ENCODE measurements at places on chromosomes 5 and 9. TPM values are rescaled to one million over a fixed set of nuclear protein-coding genes. Genes with fewer than 3 reads are reported as not detected.

DNA sequence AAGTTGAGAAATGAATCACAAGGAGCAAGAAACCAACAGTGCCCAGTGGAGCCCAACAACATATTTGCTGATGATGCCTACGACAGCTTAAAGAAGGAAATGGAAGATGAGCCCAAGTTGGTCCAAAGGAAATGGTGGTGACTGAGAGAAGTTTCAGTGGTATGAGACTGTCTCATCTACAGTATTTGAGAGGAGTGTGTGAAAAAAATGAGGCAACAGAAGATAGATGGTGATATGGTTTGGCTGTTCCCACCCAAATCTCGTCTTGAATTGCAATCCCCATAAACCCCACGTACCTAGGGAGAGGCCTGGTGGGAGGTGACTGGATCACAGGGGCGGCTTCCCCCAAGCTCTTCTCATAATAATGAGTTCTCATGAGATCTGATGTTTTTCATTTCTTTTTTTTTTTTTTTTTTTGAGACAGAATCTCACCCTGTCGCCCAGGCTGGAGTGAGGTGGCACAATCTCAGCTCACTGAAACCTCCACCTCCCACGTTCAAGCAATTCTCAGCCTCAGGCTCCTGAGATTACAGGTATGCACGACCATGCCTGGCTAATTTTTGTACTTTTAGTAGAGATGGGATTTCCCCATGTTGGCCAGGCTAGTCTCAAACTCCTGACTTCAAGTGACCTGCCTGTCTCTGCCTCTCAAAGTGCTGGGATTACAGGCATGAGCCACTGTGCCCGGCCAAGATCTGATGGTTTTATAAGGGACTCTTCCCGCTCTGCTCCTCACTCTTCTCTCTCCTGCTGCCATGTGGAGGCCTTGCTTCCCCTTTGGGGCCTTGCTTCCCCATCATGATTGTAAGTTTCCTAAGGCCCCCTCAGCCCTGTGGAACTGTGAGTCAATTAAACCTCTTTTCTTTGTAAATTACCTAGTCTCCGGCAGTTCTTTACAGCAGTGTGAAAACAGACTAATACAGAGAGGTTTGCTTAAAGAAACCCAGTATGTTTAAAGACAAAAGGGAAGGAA, 30.2 kb downstream of the EFCAB9 start:
- no peak for DNase-seq
- H3K27me3 ChIP-seq = no peaks in the 10 kb centered on the region
- no peaks in the 10 kb centered on the region for H3K36me3 ChIP-seq
- H3K4me3 ChIP-seq = no peak overlapping the region
- H3K27ac ChIP-seq = no peak overlapping the region
- H3K4me1 ChIP-seq = no peaks in the 10 kb centered on the region

DNA sequence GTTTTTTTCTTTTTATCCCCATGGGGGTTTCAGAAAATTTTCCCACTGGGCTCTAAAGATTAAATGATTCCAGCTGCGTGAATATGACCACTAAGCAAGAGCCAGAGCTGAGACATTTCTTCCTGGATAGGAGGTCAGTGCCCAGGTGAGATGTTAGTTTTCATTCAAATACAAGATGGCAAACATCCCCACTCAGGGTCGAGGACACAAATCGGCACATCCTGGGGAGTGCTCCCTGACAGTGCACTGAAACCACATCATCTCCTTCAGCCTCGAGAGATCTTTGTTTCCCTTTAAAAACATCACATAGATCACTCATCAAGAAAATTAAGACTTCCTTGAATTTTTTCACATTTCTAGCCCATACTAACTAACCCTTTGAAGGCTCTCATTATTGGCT, 273.2 kb upstream of the PANK3 start:
- DNase-seq = no peak
- no peaks in the 10 kb centered on the region for H3K36me3 ChIP-seq
- no peaks in the 10 kb centered on the region for H3K4me1 ChIP-seq

GRCh38 chr9:5593904-5594303, 35.0 kb upstream of the RIC1 start:
- no peaks in the 10 kb centered on the region for H3K27me3 ChIP-seq
- no peaks in the 10 kb centered on the region for H3K36me3 ChIP-seq
- no peak overlapping the region for H3K4me3 ChIP-seq
- H3K27ac ChIP-seq = no peak overlapping the region

- H3K36me3 ChIP-seq = no peaks in the 10 kb centered on the region
- peaks cover 5% of the 10 kb centered on the region for H3K27me3 ChIP-seq
- no peak overlapping the region for H3K4me3 ChIP-seq
- no peaks in the 10 kb centered on the region for H3K4me1 ChIP-seq
- H3K27ac ChIP-seq = no peak overlapping the region
- no peak for DNase-seq
Measured at GRCh38 chr5:1137567-1138444, 25.9 kb upstream of the SLC12A7 start.

TMEM215 gene
- total RNA-seq = not detected

DNA sequence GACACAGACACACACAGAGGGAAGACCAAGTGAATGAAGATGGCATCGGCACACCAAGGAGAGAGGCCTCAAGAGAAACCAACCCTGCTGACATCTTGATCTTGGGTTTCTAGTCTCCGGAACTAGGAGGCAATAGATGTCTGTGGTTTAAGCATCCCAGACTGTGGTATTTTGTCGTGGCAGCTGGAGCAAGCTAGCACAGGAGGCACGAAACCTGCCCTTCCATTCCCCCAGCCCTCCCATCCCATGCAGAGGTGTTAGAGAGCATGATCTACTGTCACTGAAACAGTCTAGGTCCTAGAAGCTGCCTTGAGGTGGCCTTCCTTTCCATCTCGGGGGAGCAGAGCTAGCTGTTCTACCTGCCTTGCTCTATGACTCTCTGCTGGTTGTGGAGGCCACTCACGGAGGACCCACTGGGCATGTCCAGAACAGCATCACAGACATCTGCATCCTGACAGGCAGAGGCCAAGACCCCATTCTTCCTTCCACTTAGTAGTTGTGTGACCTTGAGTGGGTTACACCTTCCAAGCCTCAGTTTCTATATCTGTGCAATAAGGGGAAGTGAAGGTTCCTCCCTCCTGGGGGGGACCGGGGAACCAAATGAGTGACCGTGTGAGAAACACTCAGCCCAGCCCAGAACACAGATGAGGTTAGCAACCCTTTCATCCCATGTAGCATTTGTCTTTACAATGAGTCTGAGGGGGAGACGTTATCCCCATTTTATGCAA, 134.3 kb upstream of the BOD1 start:
- H3K27me3 ChIP-seq = no peaks in the 10 kb centered on the region

FYB1 gene
- 1.8 TPM for total RNA-seq

ZNF782 gene
- 3.2 TPM for total RNA-seq

DNA sequence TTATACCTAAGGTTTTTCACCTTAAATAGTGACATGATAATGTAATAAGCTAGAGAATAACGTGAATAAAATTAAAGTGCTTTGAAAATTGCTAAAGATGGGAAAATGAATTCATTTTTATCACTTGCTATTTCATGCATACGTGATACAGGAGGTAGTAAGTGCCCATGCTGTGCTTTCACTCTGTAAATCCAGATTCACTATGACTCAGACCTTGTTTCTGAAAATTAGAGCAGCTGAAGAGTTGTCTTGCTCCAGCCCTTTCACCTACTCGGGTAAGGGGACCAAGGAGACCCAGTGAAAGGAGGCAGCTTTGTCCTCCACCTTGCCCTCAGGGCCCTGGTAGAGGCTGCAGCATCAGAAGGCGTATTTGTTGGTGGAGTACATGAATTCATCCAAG, 87.9 kb downstream of the ANKH start:
- no peaks in the 10 kb centered on the region for H3K27me3 ChIP-seq
- H3K4me3 ChIP-seq = no peak overlapping the region
- H3K27ac ChIP-seq = no peak overlapping the region
- H3K36me3 ChIP-seq = no peaks in the 10 kb centered on the region
- DNase-seq = no peak

DMRT2 gene
- 0.52 TPM for total RNA-seq

SH3GL2 gene
- total RNA-seq = not detected

- no peaks in the 10 kb centered on the region for H3K36me3 ChIP-seq
- H3K4me3 ChIP-seq = no peak overlapping the region
- no peak overlapping the region for H3K27ac ChIP-seq
- DNase-seq = no peak
- no peaks in the 10 kb centered on the region for H3K4me1 ChIP-seq
Measured at GRCh38 chr9:69621730-69622460, 50.3 kb downstream of the APBA1 start.

GRCh38 chr5:110087829-110088228, 398.1 kb downstream of the MAN2A1 start:
- no peaks in the 10 kb centered on the region for H3K4me1 ChIP-seq
- DNase-seq = no peak
- no peaks in the 10 kb centered on the region for H3K36me3 ChIP-seq
- H3K4me3 ChIP-seq = no peak overlapping the region
- no peak overlapping the region for H3K27ac ChIP-seq

SLC36A2 gene
- total RNA-seq = 14.5 TPM

ZNF879 gene
- 3.8 TPM for total RNA-seq

ABCA2 gene
- 12.2 TPM for total RNA-seq

DNA sequence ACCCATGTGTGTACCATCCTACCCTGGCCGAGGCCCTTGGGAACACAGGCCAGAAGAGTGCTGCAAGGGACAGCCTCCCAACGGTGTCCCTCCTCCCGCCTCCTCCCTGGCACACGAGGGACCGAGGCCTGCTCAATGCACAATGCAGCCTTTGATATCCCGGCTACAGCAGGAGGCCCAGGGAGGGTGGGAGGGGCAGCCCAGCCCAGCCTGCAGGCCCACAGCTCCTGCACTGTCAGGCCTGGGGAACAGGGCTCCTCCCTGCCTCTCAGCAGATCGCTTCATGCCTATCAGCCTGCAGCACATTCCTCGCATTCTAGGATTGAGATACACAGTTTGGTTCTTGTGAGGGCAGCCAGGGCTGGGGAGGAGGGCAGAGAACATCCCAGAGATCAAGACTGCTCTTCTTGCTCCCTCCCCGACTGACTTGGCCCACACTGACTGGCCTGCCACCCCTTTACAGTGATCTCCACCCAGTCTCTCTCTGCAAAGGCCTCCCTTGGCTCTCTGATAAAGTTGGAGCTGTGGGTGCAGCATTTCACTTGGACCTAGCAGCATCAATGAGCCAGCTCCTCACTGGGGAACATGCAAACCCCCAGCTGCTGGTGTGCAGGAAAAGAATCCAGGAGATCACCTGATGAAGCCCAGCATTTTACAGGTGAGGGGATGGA, at the start of gene SH3TC2:
Gene SH3TC2, minus strand, starts transcription at position 46 of the 671 bp plus-strand sequence. Its CDS starts 40 bp downstream, at position 6.
- peak; percentile 54 for DNase-seq
- no peak within 1 kb of the TSS for H3K4me3 ChIP-seq
- H3K27ac ChIP-seq = peak within 1 kb of the TSS; percentile 25
- no peaks in the 10 kb centered on the region for H3K36me3 ChIP-seq

CCIN gene
- not detected for total RNA-seq

CAMK2A gene
- total RNA-seq = 41.7 TPM

GRCh38 chr5:159663986-159664385, 252.3 kb upstream of the ADRA1B start:
- H3K4me1 ChIP-seq = no peaks in the 10 kb centered on the region
- H3K27ac ChIP-seq = no peak overlapping the region
- no peak for DNase-seq
- H3K36me3 ChIP-seq = no peaks in the 10 kb centered on the region

GRCh38 chr5:149762958-149763630, 33.0 kb downstream of the PPARGC1B start:
- peaks cover 53% of the 10 kb centered on the region for H3K4me1 ChIP-seq
- H3K4me3 ChIP-seq = no peak overlapping the region
- H3K36me3 ChIP-seq = no peaks in the 10 kb centered on the region
- H3K27ac ChIP-seq = no peak overlapping the region

DNA sequence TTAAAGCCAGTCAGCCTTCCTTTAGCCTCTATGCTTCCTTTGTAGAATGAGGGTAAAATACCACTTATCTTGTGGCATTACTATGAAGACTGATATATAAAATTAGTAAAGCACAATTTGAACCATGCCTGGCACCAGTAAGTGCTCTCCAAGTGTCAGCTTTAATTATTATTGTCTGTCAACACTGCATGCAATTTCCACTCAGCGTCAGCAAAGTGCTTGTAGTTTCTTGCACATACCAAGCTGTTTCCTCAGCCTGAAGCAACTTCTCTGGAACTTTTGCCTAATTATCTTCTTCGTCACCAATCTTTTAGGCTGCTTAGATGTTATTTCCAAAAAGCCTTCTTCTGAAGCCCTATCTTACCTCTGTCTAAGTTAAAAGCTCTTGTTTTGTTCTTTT, 177.3 kb downstream of the CDC42SE2 start:
- H3K36me3 ChIP-seq = peaks cover 4% of the 10 kb centered on the region
- no peak overlapping the region for H3K27ac ChIP-seq
- H3K4me3 ChIP-seq = no peak overlapping the region
- DNase-seq = no peak

DNA sequence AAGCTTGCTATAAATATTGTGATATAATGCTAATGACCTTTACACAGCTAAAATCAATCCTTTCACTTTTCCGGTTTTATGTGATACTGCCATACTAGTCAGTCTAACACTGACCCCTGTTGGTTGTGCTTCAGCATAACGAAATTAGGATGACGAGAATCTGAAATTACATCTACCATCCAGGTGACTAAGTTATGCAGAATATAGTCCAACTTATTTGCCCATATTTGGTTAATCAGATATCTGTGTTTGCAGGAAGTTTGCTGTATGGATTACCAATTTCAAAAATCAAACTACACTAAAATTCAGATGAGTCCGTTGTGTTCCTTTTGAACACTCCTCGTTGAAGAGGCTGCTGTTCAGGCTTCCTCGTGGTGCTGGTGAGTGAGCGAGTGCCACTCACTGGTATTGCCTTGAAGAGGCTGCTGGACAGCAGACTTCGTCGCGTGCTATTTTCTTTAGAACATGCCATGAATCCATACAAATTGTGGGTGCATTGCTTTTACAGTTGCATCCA, 32.5 kb downstream of the TENT4A start:
- no peaks in the 10 kb centered on the region for H3K27me3 ChIP-seq
- H3K4me1 ChIP-seq = peaks cover 6% of the 10 kb centered on the region
- H3K4me3 ChIP-seq = no peak overlapping the region
- peak overlapping the region; percentile 14 for H3K27ac ChIP-seq
- DNase-seq = no peak
- H3K36me3 ChIP-seq = no peaks in the 10 kb centered on the region

CAVIN4 gene
- 68.6 TPM for total RNA-seq

PAEP gene
- not detected for total RNA-seq

GLDC gene
- total RNA-seq = 0.30 TPM

GRCh38 chr9:3875361-3876132, 349.7 kb upstream of the RFX3 start:
- no peaks in the 10 kb centered on the region for H3K36me3 ChIP-seq
- no peak overlapping the region for H3K27ac ChIP-seq

CDC20B gene
- total RNA-seq = not detected

GRCh38 chr9:89375191-89375760, 57.0 kb downstream of the SECISBP2 start:
- no peak for DNase-seq
- H3K4me1 ChIP-seq = no peaks in the 10 kb centered on the region
- H3K27me3 ChIP-seq = no peaks in the 10 kb centered on the region

CARTPT gene
- not detected for total RNA-seq

FOXE1 gene
- total RNA-seq = not detected

PCDHB7 gene
- 0.19 TPM for total RNA-seq

SPRY4 gene
- 6.2 TPM for total RNA-seq

- H3K36me3 ChIP-seq = no peaks in the 10 kb centered on the region
- DNase-seq = no peak
- H3K27ac ChIP-seq = no peak overlapping the region
- H3K27me3 ChIP-seq = no peaks in the 10 kb centered on the region
Measured at GRCh38 chr5:177470759-177471536, 2.5 kb downstream of the DBN1 start.

CDH10 gene
- total RNA-seq = not detected

- peaks cover 3% of the 10 kb centered on the region for H3K27me3 ChIP-seq
- no peaks in the 10 kb centered on the region for H3K36me3 ChIP-seq
- no peak for DNase-seq
- no peak overlapping the region for H3K4me3 ChIP-seq
- no peaks in the 10 kb centered on the region for H3K4me1 ChIP-seq
- no peak overlapping the region for H3K27ac ChIP-seq
Measured at GRCh38 chr5:38369692-38370091, 111.3 kb downstream of the EGFLAM start.

TERT gene
- total RNA-seq = not detected

All from psoas muscle (tissue), 8 donors.